NCI-H524 (cell line): ENCODE measurements at places on chromosomes 16 and 17.

GRCh38 chr17:60354223-60354622, 37.7 kb downstream of the USP32 start:
- no peak for DNase-seq

DNA sequence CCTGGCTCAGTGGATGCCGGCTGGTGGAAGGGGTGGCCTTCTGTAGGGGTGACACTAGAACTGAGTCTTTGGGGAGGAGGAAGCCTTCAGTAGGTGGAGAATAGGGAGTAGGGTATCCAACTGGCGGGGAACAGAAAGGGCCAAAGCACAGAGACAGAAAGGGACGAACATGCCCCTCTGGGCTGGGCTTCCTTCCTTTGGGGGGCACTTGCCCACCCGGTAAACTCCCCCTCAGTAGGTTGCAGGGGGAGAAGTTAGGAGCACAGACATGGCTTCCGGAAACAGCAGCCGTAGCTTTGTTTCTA, 774 bp downstream of the ENGASE start:
- no peak for DNase-seq

DNA sequence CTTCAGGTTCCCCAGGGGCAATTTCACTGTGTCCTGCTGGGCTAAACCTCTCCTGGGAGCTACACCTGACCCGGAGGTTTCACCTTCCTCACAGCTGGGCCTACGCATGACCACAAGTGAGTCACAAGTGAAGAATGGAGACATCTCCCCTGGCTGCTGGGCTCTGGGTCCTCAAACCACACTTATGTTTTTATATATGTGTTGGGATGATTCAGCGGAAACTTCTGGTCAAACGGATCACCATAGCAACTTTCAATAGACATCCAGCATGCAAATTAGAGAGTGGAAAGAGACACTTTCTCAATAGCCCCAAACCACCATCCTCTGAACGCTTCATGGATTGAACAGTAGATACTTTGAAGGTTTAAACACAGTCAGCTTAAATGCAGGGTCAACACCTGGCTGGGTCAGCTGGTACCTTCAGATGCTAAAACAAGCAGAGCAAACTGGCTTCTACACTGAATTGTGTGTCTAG, 28.0 kb upstream of the MAF start:
- DNase-seq = no peak

DNA sequence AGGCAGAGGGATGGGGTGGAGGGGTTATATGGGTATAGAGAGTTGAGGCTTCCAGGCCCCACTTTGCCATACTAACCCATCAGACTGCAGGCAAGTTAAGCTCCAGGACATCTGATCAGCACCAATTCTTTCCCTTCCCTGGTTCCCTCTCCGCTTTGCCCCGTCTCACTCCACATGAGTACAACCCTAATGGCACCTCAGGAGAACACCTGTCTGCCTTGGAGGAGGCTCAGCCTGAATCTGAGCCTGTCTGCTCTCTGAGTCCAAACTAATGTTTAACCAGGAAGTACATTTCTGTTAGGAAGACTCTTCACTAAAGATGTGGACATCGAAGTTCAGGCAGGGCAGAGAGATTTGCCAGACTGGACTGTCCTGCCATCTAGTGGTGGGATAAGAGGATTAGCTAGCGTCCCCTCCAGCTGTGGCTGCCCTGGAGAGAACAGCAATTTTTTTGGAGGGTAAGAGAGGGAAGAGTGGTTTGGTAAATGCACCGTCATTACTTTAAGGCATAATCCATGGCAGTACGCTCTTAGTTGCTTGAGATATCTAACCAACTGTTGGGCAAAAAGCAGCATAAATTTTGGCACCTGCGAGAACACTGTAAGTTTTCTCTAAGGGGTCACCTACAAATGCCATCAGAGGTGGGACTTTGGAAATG, 29.2 kb upstream of the LRRC75A start:
- DNase-seq = peak; percentile 69

- no peak for DNase-seq
Measured at GRCh38 chr17:76327696-76328095, 19.6 kb upstream of the QRICH2 start.

- no peak for DNase-seq
Measured at GRCh38 chr17:218432-219110, 37.1 kb upstream of the DOC2B start.

GRCh38 chr17:9645851-9646545, 681 bp downstream of the USP43 start:
- DNase-seq = peak; percentile 82

GRCh38 chr16:64121473-64121872, 1000.4 kb downstream of the CDH11 start:
- no peak for DNase-seq

- peak; percentile 39 for DNase-seq
Measured at GRCh38 chr17:29625037-29625750, 2.5 kb upstream of the CORO6 start.

- no peak for DNase-seq
Measured at GRCh38 chr16:4270595-4270994, 2.2 kb downstream of the TFAP4 start.

DNA sequence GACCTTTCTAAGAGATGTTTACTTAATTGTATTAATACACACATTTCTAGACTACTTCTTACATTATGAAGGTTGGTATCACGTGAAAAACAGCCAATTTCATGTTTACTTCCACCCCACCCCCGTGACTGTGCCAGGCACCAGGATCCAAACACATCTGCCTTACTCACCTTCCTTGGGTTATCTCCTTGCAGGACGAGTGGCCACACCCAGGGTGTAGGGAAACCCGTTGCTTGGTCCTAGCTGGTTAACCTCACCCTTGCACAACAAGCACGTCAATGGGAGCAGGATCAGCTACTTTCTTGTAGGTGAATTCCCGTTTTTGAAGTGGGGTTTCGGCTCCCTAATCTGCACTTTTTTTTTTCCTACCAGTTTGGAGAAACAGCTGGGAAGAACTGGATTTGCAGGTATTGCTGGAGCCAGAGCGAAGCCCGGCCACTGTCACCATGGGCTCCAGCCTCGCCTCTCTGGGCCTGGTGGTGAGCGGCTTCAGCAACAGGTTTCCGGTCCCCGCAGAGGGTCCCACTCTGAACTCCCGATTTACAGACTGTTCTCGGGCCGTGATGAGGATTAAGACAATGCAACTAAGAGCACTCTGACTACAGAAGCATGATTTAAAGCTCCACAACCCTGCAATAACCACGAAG, 2.1 kb upstream of the UBB start:
- DNase-seq = no peak

DNA sequence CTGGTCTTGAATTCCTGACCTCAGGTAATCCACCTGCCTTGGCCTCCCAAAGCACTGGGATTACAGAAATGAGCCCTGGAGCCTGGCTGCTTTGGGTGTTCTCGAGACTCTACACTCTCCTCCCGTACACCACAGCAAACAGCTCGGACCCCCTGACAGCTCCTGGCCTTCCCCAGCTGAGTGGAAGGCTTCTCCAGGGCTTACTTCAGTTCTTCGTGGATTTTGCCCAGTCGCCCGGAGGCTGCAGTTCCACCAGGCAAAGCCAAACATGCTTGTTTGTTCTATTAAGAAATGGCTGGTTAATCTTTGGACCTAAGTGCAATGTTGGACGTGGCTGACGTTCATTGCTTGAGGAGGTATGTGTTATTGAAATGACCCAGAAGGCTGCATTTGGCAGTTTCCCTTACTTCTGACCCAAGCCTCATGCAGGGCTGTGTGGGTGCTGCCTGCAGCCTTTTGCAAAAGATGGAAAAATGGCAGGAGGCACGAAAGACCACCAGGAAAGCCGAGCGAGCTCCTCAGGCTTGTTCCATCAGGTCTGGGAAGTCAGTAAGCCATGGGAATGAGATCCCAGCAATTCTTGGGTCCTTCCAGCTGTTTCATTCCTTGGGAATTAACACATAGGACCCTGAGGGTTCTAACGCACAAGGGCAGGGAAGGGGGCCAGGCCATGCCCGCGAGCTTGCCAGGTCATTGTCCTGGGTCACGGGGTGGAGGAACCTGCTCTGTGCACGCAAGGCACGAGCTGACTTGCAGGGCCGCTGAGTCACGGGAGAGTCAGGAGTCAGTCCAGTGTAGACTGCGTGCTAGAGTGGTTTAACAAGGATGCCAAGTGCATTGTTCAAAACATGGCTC, 23.9 kb upstream of the KLHDC4 start:
- no peak for DNase-seq

- DNase-seq = no peak
Measured at GRCh38 chr17:6040504-6040903, 29.7 kb upstream of the WSCD1 start.

DNA sequence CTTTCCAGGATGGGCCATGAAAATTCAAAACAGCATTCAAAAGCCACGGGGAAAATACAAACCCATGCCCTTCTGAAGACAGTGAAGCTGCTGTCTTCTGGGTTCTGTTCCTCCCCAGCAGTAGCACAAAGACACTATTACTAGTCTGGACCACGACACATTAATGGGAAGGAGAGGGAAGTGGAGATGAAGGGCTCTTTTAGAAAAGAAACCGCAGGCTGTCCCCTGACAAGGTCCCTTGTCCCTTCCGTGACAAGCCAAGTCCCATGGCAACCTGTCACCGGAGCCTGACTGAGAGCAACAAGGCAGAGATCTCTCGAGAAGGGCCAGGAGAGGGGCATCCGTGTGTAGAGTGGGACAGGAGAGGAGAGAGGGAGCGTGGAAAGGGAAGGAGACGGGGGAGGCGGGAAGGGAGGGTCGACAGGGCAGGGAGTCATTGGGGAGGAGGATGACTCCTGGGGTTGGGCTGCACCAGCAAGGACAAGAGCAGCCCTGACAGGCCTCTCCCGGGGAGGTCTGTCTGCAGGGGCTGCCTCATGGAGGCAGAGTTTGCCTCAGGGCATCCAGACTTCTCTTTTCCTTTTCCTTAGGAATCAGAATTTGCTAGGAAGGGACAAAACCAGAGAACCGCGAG, 436.2 kb downstream of the SLC39A11 start:
- no peak for DNase-seq

- no peak for DNase-seq
Measured at GRCh38 chr16:69890892-69891282, 60.2 kb upstream of the CLEC18A start.

GRCh38 chr16:75111961-75112733, 4.4 kb downstream of the LDHD start:
- no peak for DNase-seq

- DNase-seq = no peak
Measured at GRCh38 chr17:2655546-2655945, 56.0 kb downstream of the CLUH start.

DNA sequence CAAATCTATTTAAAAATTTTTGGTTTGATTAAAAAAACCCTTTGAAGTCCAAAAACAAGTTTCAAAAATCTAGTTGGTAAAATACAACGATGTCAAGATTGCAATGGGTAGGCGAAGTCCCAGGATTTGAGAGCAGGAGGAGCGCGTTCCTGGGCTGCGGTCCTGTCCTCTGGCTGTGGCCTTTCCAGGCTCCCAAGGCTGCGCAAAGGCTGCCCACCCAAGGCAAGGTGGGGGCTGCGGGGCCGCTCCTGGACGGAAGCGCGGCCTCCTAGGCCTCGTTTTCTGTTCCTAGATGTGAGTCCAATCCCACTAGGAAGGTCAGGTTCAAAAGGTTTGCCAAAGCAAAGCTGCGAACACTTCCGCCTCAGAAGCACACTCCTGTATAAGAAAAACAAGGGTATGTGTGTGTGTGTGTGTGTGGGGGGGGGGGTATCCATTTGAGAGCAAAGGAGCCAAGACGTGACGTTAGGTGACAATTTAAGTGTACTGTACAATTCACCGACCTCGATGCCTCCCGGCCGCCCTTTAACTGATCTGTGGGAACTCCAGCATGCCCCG, 9.2 kb downstream of the AHSP start:
- no peak for DNase-seq

DNA sequence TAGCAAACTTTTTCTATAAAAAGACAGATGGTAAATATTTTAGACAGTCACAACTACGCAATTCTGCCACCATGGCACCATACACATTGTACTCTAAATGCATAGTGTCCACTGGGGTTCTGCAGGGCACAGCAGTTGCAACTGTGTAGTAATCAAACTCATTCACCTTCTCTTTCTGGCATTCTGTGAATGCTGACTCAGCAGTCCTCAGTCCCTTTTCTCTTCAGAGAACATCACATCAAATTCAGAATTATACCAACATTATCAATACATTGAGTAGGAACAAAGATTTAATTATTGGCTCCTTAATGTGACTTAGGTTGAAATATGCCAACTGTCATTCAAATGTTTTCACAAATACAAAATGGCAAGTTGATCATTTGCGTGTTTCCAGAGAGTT, 74.2 kb upstream of the N4BP1 start:
- DNase-seq = no peak

DNA sequence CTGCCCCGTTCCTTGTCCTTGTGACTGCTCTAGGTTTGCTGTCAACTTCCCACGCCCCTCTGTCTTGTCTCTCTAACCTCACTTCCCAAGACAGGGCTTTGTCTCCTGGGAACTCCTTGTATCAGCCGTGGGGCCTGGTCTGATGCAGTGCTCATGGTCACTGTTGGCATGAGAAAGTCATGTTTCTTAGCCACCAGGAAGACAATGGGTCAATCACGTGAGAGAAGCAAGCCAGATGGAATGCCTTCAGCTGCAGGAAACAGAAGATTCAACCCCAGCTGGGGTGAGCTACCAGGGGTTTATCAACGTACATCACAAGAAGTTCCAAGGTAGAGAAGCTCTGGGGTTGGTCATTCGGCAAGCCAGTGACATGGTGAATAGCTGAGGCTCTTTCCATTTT, 116.6 kb downstream of the IRF8 start:
- no peak for DNase-seq

DNA sequence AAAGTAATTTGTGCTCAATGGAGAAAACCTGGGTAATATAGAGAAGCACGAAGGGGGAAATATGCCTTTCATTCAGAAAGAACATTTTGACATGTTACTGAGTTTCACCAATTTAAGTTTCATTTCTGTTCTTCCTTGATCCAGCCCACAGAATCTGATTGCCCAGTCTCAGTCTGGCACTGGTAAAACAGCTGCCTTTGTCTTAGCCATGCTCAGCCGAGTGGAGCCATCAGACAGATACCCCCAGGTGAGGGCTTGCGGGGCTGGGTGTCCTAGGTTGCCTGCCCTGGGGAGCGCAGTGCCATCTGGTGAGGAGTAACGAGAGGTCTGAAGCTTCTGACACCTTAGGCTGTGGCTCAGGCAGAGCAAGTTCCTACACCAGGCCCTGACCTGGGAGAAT, 17.7 kb downstream of the DDX19A start:
- DNase-seq = no peak

DNA sequence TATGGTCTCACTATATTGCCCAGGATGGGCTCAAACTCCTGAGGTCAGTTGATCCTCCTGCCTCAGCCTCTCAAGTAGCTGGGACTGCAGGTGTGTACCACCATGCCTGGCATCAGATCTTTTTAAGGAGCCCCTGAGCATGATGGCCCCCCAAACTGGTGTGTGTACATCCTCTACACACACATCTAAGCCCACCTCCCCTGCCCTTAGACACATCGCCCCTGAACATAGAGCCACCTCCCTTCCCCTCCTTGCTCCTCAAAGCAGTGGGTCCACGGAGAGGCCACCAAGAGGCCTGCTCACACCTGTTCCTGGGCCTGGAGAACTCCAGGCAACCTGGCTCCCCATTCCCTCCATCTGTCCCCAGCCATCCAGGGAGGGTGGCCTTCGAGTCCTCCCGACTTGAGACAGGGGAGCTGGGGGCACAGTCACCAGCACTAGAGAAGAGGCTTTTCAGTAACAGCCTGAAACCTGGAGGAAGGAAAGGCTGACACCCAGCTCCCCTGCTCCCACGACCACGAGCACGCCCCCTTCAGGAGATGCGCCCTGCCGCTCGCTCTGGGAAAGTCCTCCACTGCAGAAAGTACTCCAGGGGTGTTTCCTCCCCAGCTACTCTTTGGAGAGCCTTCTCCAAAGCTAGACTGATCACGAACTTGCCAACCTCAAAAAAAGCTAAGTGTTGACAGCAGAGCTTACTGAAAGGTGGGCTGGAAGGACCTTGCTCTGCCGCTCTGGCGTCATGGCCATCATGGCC, 12.6 kb upstream of the PRR29 start:
- no peak for DNase-seq

- no peak for DNase-seq
Measured at GRCh38 chr17:15469260-15469659, 1.8 kb upstream of the CDRT4 start.
